MV-4-11 (cell line): ENCODE measurements at places on chromosomes 6 and 20.

- DNase-seq = peak; percentile 76
These were observed 8.7 kb downstream of the GCM1 start for GRCh38 chr6:53139841-53140413.

DNA sequence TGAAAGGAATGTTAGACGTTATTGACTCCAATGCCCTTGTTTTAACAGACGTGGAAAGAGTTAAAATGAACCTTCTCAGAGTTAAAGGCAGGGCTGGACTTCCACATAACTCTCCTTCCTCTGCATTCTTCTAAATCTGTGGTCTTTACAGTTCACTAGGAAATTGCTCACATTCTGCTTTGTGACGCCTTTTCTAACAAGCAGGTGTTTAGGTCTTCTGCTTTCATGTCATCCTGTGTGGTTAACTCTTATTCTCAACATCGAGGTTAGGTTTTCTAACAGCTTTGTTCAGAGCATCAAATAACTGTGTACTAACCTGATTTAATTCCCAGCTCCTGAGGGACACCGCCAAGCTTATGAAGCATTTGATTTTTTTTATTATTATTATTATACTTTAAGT, 81.3 kb upstream of the NT5E start:
- DNase-seq = no peak

DNA sequence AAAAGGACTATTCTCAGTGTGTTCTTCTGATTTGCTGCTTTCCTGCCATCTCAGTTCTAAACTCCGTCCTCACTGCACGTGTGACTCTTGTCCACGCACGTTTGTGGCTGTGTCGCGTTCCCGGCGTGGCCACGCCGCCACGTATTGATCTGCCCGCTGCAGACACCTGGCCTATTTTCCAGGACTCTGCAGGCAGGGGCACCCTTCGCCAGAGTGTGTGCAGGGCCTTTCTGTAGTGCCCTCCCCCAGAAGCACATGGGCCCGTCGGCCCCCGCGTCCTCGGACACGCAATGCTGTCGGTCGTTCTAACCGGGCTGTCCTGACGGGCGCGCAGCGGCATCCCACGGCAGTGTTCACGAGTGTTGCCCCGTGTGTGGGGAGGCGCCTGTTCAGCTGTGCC, 87.6 kb downstream of the YTHDF1 start:
- no peak for DNase-seq

DNA sequence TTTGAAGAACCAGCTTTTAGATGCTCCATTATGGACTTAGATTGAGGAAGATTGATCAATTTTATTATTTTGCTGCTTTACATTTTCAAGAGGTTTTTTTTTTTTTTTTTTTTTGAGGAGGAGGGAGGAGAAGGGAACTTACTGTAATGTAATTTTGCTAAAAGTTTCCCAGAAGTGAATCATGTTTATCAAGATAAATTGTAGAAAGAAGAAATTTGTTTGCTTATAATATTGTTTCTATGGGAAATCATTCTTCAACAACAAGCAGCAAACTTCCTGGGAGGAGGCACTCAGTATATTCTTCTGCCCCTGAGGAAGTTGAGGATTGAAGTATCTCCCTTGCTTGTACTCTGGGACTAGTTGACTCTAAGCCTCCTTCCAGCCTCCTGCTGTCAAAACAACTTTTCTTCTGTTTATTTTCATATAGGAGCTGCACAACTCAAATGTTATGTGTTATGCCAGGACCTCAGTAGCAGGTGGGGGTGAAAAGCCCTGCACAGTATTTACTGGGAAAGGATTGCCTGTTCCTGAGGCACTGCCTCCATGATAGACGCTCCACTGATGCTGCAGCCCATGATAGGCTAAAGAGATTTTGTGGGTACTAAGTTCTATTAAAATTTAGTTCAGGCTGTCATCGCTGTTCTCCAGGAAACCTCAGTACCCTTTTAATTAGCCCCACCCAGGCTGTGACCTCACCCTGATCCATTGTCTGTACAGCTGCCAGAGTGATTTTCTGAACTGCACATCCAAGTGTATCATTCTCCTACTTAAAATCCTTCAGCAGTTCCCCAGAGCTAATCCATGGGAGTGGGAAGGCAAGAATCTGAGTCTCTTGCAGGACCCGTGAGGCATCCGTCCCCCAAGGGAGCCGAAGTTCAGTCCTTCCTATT, 51.9 kb downstream of the CARMIL1 start:
- no peak for DNase-seq

DNA sequence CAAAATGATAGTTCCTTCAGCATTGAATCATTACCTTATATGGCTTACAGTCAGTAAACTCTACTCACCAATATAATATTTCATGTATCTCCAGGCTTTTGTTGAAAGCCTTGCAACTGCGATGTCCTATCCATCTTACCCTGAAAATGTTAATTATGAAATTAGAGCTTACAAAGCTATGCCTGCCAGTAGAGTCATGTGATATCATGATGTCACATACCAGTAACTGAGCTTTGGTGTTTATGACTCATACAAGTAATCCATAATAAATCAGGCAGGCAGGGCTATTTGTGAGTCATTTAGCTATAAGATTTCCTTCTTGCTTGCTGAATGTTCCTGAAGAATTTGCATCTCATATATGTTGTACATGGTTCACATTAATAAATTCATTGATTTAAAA, 44.9 kb upstream of the FAM83B start:
- DNase-seq = peak; percentile 85

DNA sequence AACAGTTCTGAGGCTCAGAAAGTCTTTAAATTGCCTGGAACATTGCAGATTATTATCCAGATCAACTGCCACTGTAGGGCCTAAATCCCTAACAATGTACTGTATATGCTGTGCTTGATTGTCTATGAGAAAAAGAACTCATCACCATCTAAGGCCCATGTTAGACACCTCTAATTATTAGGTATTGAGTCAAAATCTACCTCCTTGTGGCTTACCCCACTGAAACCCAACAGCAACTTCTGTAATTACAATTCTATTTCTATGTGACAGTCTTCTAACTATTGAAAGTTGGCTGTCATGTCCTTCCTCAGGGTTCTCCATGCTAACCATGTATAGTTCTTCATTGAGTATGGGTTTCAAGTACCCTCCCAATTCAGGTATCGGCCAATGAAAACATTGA, 13.9 kb downstream of the MCM9 start:
- DNase-seq = no peak

GRCh38 chr6:50056242-50056641, 6.5 kb upstream of the DEFB112 start:
- DNase-seq = no peak

- no peak for DNase-seq
These were observed 66.3 kb downstream of the NCOA3 start for GRCh38 chr20:47568019-47568418.

DNA sequence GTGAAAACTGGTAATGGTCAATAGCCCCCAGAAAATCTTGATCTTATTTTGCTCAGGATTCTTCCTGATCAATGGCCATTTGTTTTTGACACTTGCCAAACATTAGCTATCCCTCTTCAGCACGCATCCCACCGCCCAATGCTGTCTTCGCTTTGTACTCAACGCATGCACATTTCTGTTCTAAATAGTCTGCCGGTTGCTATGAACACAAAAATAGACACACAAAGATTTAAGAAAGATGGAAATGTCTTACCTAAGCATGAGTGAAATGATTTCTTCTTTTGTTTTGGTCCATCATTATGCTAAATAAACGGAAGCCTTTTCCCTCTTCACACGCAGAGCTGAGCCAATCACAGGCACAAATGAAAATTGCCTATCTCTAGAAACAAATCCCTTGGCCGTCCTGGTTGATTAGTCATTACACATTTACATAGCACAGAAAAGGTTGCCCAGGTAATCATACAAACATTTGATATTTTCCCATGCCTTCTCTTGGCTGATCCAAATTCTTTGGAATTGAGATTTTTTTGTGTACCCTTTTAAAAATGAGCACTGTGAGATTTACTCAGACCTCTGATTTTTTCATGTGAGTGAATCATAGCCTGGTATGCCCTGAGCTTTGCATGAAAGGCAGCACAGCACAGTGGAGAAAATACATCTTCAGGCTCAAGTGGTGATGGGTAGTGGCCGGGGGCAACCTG, 70.5 kb upstream of the FAM184A start:
- DNase-seq = no peak

DNA sequence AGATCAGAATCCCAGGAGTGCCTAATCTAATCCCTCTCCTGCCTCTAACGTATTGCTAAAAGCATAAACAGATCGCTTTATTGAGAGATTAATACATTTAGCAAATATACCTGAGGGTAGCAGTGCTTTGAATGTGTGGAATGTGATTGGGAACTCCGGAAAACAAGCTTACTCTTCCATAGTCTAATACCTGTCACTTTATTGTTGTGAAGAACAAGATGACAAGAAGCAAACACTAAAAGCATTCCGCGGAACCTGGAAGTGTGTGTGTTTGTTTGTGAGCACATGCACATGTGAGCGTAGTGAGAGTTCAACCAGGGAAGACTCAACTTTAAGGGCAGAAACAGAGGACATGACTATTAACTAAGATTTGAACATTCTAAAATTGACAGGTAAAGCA, 265.0 kb upstream of the GJE1 start:
- no peak for DNase-seq

DNA sequence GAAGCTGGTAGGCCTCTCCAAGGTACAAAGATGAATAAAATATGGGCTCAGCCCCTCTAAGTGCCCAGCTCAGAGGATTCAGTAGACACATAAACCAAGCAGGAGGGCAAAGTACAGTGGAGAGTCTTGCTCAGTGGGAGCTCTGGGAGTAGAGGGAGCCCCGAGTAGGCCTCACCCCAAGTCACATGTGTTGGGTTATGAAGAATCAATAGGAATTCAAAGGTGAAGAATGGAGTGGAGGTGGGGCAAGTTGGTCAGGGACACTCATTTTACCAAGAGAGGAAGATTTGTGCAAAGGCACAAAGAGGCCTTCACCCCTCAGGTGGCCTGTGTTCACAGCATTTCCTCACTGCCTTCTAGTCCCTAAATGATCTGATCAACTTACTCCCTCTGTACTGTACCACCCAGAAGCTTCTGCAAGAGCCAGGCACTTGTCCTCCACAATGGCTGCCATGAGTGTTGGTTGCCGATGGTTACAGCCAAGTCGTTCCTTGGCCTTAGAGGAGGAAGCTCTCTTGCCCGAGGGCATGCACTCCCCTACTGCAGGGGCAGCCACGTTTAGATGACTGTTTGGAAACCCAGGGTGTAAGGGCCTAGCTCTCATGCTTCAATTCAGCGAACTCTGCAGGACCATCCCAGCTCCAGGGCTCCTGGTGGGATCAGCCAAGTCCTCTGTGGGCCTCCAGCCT, 6.7 kb upstream of the CDKN1A start:
- DNase-seq = peak; percentile 24
